ENCODE measurements at places on chromosomes 2 and 18.

DNA sequence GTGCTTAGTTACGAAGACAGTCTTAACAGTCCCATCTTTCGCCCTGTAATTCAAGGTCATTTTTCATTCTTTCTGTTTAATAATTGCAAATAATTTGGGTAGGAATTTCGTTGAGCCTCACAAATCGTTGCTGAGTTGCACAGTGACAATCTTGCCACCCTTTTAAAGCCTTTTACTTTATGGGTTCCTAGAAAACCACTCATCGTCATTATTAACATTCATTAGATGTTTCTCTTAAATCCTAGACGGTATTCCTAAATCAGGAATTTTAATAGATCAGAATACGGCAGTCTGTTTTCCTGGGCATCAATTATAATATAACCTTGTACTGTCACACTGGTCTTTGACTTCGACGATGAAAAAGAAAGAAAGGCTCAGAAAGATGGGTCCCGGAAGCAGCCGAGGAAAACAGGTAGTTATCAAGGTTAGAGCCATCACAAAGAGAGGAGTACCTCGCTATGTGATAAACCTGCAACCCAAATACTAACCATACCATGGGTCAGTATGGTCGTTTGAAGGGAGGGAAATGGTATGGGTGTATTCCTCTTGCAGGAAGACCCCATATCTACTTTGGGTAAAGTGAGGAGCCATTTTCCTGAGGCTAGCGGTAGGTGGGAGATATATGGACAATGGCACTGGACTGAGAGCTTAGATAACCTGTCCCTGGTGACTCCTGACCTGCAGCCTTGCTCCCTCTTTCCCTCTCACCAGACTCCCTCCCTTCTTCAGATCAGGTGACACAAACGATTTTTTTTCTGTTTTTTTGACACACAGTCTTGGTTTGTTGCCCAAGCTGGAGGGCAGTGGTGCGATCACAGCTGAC lies 981 bp upstream of the SF3B1 start:
- DNase-seq: no peak

GRCh38 chr2:9768388-9768787 lies 74.9 kb upstream of the TAF1B start:
- DNase-seq: no peak

DNA sequence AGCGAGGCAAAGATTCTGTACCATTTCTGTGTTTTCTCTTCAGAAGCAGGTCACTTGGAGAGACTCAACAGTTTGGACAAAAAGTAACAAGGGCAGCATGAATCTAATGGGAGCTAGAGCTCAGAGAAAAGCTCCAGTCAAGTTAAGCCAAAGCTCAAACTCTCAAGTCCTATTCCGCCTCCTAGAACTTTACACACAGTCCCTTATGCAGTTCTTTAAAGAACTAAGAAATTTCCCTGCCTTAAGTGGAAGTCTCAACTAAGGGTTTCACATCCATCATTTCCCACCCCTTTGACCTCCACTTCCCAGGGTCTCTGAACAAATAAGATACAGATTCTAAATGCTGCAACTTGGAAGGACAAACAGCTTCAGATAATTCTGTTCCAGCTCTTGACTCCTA lies 121.3 kb upstream of the RNU4ATAC start:
- DNase-seq: no peak

DNA sequence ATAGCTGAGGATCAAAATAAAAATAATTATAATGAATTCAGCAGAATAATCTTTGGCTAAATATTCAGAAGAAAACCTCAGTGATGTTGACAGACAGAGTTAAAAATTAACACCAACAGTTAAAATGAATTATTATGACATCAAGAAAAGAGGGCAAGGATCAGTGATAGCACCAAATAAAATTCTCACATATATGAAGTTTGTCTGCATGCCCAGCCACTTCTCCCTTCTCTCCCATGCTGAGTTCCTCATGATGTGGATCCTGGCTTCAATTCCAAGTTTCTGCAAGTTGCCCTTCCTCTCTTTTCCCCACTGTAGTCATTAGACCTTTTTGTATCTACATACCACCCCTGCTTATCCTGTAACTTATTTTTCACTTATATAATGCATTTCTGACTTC lies 6.8 kb downstream of the STRADB start:
- DNase-seq: no peak

DNA sequence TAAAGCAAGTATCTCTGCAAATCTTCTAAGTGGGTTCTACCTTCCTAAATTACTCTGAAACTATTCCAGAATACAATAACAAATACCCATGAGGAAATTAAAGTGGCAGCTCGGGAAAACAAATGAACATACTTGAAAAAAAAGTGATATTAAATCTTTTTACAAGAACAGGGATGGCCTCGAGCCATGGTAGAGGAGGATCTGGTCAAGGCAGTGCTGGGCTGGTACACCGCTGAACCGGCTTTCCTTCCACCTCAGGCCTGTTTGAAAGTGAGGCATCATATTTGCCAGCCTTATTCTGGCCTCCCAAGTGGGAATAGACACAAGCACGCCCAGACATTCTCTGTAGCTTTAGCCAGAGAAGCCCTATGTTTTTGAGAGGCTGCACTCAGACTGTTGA lies 124.5 kb upstream of the CDCA7 start:
- DNase-seq: no peak

DNA sequence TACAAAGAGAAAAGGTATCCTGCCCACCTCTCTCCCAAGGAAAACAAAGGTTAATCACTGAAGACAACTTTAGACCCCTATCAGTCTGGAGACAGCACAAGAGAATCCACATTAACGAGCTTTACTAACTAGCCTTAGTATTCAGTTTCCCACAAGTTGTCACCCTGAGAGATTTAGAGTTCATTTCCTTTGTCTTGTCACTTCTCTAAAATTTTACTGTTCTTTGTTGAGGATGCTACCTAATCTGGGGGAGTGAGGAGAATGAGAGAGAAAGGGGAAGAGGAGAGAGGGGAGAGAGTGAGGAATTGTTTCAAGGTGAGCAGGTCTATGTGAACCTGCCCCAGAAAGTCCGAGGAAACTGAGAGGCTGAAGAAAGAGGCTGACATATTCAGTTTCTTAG lies 28.4 kb downstream of the C2orf76 start:
- no peak for DNase-seq

Measured in glomerular endothelial cell (primary cell).